CD4-positive, alpha-beta T cell (primary cell): ENCODE measurements at places on chromosomes 5 and 9. TPM values are rescaled to one million over a fixed set of nuclear protein-coding genes. Genes with fewer than 3 reads are reported as not detected.

DNA sequence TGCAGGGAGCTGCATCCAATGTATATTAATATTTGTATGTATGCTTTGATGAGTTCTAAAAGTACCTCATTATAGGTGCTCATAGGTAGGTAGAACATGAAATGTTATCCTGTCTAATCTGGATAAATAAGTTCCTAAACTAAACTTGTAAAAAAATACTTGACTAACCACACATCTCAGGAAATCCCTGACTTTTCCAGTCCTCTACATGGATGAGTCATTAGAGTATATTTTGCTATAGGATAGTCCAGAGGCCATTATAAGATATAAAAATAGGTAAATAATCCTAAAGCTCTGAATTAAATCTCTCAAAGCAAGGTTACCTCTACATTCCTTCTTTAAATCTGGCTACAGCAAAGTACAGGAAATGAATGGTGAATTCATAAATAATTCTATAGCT lies 404.3 kb downstream of the RAB3C start:
- H3K27ac ChIP-seq, result no peak overlapping the region
- no peaks in the 10 kb centered on the region for H3K4me1 ChIP-seq
- no peak for DNase-seq
- H3K27me3 ChIP-seq, result no peaks in the 10 kb centered on the region

The EDIL3 gene
- not detected for total RNA-seq

- no peaks in the 10 kb centered on the region for H3K4me1 ChIP-seq
- no peaks in the 10 kb centered on the region for H3K36me3 ChIP-seq
- H3K4me3 ChIP-seq, result no peak overlapping the region
- H3K27me3 ChIP-seq, result no peaks in the 10 kb centered on the region
- DNase-seq, result no peak
Measured at GRCh38 chr5:120919017-120919416, 454.9 kb downstream of the PRR16 start.

GRCh38 chr5:124080256-124080655 lies 568.3 kb downstream of the CSNK1G3 start:
- no peak for DNase-seq
- H3K4me1 ChIP-seq, result no peaks in the 10 kb centered on the region
- no peaks in the 10 kb centered on the region for H3K36me3 ChIP-seq
- H3K27me3 ChIP-seq, result no peaks in the 10 kb centered on the region

The GPSM1 gene
- total RNA-seq, result 8.6 TPM

DNA sequence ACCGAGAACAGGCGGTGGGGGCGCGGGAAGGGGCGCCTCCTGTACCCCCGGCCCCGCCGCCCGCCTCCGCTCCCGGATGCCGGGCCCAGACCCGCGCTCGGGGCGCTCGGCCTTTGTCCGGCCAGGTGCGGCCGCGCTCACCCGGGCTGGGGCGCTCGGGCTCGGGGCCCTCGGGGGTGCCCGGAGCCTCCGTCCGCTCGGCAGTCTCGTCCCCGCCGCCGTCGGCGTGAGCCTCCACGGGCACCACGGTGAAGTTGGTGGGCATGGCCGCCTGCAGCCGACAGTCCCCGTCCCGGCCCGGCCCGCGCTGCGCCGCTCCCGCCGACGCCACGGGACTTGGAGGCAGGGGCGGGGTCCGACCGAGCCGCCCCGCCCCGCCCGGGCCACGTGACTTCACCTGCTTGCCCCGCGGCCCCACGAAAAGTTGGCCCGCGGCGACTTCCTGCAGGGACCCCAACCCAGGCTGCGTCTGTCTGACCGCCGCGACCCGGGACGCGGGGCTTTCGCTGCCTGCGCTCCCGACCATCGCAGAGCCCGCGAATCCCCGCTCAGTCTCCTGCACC lies at the start of gene SLC12A7:
TSS of gene SLC12A7 (minus strand) at position 337 of the 563 bp plus-strand sequence. CDS start at position 265, 72 bp downstream.
- peak within 1 kb of the TSS; percentile 65 for H3K27ac ChIP-seq
- H3K4me3 ChIP-seq, result peak within 1 kb of the TSS; percentile 66
- no peaks in the 10 kb centered on the region for H3K27me3 ChIP-seq

DNA sequence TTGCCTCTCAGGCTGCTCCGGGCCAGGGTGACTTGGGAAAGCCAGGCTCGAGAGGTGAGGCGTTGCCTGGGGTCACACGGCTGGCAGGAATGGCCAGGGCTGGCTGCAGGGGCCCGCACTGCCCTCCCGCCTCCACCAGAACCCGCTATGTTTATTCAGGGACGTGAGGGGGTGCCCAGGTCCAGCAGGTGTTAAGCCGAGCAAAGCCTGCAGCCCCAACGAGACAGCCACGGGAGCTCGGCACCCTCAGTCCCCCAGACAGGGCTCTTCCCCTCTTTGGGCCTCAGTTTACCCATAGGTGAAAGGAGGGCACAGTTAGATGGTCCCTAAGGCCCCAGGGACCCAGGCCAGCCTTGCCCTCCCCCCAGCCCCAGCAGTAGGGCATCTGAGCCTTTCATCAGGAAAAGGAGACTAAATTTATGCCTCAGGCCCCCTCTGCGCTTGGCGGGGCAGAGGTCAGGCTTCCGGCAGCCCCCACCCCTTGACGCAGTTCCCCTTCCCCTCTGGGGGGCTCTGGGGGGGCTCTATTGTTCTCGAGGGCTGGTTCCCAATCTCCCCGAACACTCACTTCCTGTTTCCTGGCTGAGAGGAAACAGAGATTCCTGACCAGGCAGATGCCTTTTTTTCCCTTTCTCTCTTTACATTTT lies 7.1 kb upstream of the EGFL7 start:
- no peaks in the 10 kb centered on the region for H3K36me3 ChIP-seq
- no peak overlapping the region for H3K27ac ChIP-seq
- no peak overlapping the region for H3K4me3 ChIP-seq
- H3K27me3 ChIP-seq, result peaks cover 51% of the 10 kb centered on the region

DNA sequence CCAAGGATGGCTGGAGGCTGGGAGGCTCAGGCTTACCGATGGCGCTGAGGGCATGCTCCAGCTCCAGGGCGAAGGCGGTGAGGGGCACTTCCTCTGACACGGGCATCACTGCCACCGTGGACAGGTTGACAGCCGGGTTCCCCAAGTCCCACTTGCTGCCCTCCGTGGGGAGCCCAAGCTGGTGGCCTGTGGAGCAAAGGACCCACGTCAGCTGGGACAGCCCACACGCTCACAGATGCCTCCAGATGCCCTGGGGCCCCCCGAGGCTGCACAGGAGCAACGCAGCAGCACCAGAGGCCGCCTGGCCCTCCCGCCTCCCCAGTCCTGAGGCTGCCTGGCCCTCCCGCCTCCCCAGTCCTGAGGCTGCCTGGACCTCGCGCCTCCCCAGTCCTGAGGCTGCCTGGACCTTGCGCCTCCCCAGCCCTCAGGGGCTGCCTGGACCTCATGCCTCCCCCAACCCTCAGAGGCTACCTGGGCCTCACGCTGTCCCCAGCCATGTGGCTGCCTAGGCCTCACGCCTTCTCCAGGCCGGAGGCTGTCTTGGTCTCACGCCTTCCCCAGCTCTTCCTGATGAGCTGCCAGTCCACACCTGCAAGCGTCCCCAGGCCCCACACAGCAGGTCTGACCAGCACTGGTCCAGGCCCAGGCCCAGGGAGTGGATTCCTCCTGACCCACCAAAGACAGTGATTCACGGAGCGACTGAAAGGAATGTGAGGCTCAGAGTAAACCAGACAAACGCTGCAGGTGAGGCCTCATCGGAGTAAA lies 25.6 kb upstream of the NSMF start:
- DNase-seq, result no peak
- no peak overlapping the region for H3K4me3 ChIP-seq
- no peak overlapping the region for H3K27ac ChIP-seq
- no peaks in the 10 kb centered on the region for H3K36me3 ChIP-seq

DNA sequence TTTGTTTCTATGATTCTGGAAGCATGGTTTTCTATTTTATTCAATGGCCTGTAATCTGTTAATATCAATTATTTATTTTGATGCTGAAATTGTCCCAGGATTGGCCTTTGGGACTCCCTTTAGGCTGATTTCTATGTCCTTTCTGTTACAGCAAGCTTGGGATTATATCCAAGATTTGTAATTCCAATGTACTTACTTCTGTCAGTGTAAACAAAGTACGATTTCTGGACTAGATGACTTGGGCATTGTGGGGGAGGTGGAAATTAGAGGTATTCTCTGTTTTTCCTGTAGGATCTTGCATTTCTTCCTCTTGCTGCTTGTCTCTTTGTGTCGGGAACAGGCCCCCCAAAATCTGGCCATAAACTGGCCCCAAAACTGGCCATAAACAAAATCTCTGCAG lies 3.7 kb downstream of the PCDHGA12 start:
- peaks cover 6% of the 10 kb centered on the region for H3K4me1 ChIP-seq
- peaks cover 34% of the 10 kb centered on the region for H3K27me3 ChIP-seq
- H3K27ac ChIP-seq, result no peak overlapping the region
- no peak for DNase-seq
- H3K36me3 ChIP-seq, result no peaks in the 10 kb centered on the region

DNA sequence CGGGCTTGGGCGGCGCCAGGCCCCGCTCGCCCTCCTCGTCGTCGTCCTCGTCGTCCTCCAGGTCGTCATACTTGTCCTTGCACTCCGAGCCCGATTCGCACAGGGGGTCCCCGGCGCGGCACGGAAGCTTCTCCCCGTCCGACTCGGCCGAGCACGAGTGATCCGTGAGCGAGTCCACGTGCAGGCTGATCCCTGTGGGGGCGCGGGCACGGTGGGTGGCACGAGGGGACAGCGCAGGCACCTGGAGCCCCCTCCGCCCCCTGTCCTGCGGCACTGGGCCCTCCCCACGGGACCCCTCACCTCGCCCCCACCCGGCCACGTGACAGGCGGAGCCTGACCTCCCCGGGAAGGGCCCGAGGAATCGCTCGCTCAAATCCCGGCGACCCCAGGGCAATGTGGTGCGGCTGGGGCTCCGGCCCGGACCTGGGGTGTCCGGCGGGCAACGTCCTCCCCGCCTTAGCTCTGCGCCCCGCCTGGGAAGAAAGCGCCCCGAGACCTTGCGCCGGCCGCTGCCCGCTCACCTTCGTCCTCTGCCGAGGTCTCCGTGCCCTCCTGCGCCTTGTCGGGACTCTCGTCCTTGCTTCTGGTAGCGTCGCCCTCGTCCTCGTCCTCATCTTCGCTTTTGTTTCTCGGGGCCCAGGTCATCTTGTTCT lies 2.5 kb downstream of the IRX2 start:
- no peak overlapping the region for H3K4me3 ChIP-seq
- H3K4me1 ChIP-seq, result no peaks in the 10 kb centered on the region
- H3K27ac ChIP-seq, result no peak overlapping the region
- DNase-seq, result no peak
- H3K36me3 ChIP-seq, result no peaks in the 10 kb centered on the region
